ENCODE measurements at places on chromosomes 12 and 14.

DNA sequence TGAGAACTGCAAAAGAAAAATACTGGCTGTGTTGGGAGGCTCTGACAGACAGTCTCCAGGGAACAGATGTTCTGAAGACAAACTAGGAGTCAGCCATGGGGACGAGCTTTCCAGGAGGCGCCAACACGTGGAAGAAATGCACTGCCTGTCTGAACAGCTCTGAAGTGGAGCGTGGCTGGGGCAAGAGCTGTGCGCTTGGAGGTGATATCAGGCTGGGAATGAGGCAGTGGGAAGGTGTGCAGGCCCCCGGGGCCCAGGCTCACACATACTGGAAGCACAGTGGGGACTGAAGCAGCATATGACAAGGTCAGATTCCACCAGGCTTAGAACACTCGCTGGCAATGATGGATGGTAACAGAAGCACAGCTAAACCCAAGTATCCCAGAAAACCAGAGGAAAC is 17.5 kb downstream of the APPL2 start:
- no peak for DNase-seq

GRCh38 chr14:73759183-73759713 is 45.1 kb upstream of the PNMA1 start:
- DNase-seq: peak; percentile 47

DNA sequence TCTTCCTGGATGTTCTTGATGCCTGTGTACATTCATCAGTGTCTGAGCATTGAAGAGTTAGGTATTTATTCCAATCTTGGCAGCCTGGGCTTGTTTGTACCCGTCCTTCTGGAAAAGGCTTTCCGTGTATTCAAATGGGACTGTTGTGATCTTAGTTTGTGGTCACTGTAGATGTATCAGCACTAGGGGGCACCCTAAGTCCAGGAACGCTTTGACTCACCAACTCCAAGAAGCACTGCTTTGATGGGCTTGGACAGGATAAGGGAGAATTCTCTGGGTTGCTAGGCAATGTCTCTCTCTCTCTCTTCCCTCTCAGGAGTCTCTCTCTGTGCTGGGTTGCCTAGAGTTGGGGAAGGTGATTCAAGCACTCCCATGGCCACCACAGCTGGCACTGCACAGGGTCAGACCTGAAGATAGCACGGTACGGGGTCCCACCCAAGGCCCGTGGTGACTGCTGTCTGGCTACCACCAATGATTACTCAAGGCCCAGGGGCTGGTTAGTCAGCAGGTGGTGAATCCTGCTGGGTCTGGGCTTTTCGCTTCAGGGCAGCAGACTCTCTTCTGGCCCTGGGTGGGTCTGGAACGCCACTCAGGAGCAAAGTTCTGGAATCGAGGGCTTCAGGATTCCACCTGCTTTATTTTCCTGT is 211.1 kb upstream of the RGS6 start:
- peak; percentile 51 for DNase-seq

- DNase-seq: no peak
Observed at GRCh38 chr14:78451319-78451695, 281.1 kb downstream of the NRXN3 start.

GRCh38 chr12:124893792-124894516 is 20.5 kb downstream of the UBC start:
- DNase-seq: no peak

DNA sequence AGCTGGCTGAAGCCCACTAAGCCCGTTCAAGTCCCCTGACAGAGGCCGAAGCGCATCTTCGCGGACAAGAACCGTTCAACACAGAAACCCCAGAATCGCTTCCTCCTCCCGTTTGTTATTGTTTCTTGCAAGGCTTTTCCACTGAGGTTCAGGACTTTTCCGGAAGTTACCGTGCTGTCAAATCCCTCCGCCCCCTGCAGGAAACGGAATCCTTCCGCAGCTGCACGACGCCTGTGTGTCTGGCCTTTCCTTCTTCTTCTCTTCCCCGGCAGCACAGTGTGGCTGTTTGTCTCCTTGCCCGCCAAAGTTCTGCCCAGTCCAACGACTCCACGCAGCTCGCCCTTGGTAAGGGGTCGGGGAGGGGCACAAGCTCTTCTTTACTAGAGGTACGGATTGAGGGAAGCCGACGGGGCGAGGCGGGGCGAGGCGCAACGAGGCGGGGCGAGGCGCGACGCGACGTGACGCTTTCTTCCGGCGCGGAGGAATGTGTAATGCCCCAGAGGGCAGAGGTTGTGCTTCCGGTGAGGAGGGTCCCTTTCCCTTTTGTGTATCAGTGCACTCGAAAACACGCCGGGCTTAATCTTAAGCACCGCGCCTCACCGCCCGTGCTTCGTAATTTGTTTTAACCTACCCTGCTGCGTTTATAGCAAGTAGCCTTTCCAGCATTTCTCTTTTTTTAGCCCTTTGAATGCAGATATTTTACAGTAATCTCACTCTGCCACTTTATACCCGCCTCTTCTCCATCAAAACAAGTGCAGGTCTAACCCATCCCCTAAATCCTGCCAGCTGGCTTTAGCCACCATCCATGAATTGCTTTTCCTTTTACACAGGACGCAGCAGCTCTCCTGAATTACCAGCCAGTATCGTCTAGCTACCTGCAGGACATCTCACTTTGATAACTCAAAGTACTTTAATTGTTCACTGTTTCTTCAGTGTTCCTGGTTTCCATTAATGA is at the start of gene KDM5A:
Gene KDM5A (minus strand): TSS at position 179 of the 955 bp plus-strand sequence. CDS start 229 bp downstream, outside the sequence.
- peak; percentile 95 for DNase-seq

DNA sequence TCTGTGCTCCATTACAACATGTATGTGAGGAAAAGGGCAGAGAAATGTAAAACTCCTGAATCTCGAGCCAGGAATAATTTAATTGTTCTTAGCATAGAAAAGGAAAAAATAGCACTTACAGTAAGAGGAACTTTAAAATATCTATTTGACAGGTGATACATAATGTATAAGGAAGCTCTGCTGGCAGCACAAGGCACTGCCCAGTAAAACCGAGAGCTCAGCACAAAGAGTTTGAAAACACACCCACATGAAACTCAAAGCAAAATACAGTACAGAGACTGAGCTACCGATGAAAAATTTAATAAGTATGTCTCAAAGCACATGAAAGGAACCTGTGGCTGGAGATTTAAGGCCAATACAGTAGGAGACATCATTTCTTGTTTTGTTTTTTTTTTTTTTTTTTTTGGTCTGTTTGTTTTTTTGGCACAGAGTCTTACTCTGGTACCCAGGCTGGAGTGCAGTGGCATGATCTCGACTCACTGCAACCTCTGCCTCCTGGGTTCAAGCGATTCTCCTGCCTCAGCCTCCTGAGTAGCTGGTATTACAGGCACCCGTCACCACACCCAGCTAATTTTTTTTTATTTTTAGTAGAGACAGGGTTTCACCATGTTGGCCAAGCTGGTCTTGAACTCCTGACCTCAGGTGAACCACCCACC is 19.2 kb downstream of the CLIP1 start:
- no peak for DNase-seq

DNA sequence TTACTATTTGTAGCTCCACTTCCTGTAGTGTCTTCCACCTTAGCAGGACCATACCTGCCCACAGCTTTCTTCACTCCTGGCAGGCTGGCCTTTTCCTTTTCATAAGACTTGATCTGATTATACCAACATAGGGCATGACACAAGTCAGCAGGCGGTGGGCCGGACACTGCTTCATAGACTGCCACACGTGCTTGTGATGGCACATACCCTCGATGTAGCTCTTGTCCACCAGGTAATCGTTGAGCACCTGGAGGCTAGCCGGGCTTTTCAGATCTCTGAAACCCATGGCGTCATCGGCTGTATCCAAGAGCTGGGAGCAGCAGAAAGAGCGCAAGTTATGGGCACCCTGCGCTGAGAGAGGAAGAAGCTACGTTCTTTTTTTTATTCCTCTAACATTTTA is 53.7 kb upstream of the TMEM263 start:
- no peak for DNase-seq

DNA sequence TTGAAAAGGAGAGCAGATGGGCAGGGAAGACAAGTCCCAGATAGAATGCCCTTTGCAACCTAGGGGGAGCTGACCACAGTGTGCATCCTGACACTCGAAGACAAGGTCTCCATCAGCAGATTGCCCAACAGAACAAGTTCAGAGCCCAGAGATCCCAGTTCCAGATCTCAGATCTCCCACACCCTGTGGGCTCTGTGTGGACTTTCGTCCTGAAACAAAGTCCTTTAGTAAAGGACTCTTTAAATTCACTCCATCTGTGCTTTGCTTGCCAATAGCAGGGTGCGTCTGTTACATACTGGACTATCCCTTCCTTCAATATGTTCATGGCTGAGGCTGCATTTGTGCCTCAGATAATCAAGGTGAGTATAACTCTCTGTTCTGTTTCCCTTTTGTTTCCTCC is 8.7 kb upstream of the C1RL start:
- no peak for DNase-seq

GRCh38 chr12:104575442-104576186 is 118.9 kb downstream of the CHST11 start:
- DNase-seq: no peak

- no peak for DNase-seq
Observed at GRCh38 chr12:28217805-28218204, 27.5 kb downstream of the CCDC91 start.

GRCh38 chr12:66341126-66341525 is 38.8 kb downstream of the HELB start:
- no peak for DNase-seq

- no peak for DNase-seq
Observed at GRCh38 chr14:24316597-24316950, 5.3 kb downstream of the LTB4R start.

DNA sequence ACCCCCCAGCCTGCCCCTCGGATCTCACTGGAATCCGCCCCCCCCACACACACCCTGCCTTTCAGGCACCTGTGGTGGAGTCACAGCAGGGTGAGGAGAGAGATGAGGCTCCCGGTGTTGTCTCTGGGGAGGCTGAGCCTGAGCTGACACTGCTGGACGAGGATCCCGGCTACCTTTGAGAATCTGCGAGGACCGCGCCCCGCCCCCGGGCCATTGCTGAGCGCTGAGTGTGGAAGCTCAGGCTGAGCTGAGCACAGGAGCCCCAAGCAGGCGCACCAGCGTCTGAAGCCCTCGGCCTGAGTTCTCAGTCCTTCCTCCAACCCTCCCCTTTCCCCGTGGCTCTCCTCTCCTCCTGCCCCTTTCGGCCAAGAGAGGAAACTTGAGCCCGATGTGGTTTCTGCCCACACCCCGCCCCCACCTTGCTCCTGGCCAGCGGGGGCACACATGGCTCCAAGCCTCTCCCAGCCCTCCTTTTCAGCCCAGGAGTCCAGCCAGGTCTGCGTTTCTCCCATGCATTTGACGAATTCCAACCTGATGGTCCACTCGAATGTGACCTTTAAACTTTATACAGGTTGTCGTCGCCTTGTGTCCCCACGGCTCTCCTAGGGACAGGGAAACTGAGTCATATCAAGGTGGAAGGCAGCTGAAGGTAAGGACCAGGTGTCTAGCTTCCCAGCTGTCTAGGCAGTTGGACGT is at the start of gene NFE2:
Gene NFE2 (minus strand): TSS at position 284 of the 696 bp plus-strand sequence. CDS start 5,767 bp downstream, outside the sequence.
- no peak for DNase-seq

- no peak for DNase-seq
Observed at GRCh38 chr14:67582061-67582460, 18.0 kb downstream of the PIGH start.

DNA sequence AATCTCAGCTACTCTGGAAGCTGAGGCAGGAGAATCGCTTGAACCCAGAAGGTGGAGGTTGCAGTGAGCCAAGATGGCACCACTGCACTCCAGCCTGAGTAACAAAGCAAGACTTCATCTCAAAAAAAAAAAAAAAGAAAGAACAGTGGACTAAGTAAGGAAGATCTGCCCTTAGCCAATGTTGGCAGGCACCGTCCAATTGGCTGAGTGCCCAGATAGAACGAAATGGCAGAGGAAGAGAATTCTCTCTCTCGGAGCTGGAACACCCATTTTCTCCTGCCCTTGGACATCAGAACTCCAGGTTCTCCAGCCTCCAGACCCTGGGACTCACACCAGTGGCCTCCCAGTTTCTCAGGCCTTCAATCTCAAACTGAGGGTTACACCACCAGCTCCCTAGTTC is 49.9 kb downstream of the ESR2 start:
- no peak for DNase-seq

GRCh38 chr14:57871459-57872080 is 5.7 kb upstream of the SLC35F4 start:
- peak; percentile 77 for DNase-seq

- no peak for DNase-seq
Observed at GRCh38 chr14:67999705-68000384, 180.3 kb downstream of the RAD51B start.

DNA sequence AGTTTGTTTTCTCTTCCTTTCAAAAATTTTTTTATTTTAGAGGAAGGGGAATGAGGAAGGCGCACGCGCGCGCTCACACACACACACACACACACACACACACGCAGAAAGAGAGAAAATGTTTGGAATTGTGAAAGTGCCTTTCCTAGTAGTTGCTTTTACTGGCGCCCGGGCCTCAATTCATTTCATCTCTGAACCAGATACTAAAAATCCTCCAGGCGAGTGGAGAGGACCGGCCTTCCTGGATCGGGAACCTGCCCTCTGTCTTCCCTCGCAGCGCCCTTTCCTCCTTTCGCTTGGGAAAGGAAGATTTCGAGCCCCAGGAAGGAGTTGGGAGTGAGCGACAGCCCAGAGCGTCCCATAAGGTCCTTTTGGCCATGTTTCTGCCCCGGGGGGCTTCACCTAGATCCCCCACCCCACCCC is 7.8 kb upstream of the TBX3 start:
- DNase-seq: no peak

DNA sequence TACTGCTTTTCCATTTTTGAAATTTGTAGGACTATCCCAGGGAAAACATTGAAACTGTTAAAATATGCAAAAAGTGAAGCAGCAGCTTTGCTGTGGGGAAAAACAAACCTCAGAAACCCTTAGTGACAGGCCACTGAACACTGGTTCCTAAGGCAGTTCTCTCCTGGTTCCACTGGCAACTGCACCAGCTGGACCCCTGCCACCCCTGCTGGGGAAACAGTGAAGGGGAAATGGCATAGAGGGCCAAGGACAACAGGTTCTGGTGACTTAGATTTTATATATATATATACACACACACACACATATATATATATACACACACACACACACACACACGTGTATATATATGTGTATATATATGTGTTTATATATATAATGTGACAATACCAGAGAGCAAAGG is 16.2 kb upstream of the KRT7 start:
- DNase-seq: no peak

- DNase-seq: no peak
Observed at GRCh38 chr14:95237958-95238340, 80.6 kb upstream of the DICER1 start.

- DNase-seq: no peak
Observed at GRCh38 chr12:1579651-1580435, 14.5 kb downstream of the FBXL14 start.

- no peak for DNase-seq
Observed at GRCh38 chr14:72610831-72611200, 283.1 kb downstream of the DPF3 start.

DNA sequence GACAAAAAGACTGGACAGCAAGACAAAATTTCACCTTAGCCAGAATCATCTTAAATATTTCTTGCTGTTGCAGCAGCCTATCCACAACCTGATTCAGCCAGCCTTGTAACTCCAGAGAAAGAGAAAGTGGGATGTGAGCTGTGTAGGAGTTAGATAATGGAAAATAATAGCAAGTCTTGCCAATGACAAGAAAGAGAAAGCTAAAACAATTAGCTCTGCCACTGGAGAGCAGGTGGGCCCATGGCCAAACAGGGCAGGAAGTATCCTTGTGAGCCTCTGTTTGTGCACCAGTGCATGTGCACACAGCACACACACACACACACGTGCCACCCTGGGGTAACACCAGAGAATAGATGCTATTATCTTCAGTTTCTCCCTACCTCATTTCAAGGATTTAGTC is 106.0 kb upstream of the CCDC196 start:
- no peak for DNase-seq
